Naive thymus-derived CD4-positive, alpha-beta T cell (primary cell): ENCODE measurements at places on chromosomes 6 and 20. TPM values are rescaled to one million over a fixed set of nuclear protein-coding genes. Genes with fewer than 3 reads are reported as not detected.

- H3K36me3 ChIP-seq = no peaks in the 10 kb centered on the region
- no peaks in the 10 kb centered on the region for H3K27me3 ChIP-seq
Observed at GRCh38 chr6:37105148-37106050, 64.6 kb upstream of the PIM1 start.

DNA sequence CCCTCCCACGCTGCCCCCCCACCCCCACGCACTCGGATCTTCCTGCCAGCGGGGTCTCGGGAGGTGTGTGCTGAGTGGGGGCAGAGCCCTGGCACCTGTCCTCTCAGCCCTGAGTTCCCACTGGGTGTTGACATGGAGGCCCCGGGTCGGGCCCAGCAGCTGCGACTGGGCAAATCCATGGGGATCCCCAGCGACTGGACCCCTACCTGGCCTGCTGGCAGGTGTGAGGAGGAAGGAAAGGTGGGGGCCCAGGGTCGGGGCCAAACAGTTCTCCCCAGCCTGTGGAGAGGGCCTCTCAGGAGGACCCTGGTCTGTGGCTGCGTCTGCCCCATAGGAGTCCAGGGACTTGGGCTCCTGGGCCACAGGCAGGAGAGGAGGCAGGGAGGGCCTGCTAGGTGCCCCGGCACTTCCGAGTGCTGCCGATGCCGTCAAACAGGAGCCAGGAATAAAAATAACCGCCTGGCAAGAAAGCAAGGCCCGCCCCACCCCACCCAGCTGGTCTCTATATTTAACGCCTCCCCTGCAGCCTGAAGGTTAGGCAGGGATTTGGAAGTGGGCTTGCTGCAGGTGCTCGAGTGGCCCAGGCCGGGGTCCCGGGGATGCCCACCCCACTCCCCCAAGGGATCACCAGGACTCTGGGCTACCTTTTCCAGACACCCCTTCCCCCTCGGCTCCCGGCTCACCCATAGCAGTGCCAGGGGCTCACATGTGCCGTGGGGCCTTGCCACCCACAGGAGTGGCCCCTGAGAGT lies 1.4 kb upstream of the EEF1A2 start:
- H3K4me1 ChIP-seq = peaks cover 2% of the 10 kb centered on the region
- DNase-seq = no peak
- no peaks in the 10 kb centered on the region for H3K36me3 ChIP-seq

- H3K4me3 ChIP-seq = peak within 1 kb of the TSS; percentile 72
- DNase-seq = peak; percentile 45
- H3K36me3 ChIP-seq = no peaks in the 10 kb centered on the region
- peak within 1 kb of the TSS; percentile 74 for H3K27ac ChIP-seq
- peaks cover 4% of the 10 kb centered on the region for H3K4me1 ChIP-seq
Observed at GRCh38 chr6:135180542-135181332, at the start of gene MYB. TSS of gene MYB (plus strand) at chr6:135181308. CDS start at chr6:135181514, 206 bp downstream.

DNA sequence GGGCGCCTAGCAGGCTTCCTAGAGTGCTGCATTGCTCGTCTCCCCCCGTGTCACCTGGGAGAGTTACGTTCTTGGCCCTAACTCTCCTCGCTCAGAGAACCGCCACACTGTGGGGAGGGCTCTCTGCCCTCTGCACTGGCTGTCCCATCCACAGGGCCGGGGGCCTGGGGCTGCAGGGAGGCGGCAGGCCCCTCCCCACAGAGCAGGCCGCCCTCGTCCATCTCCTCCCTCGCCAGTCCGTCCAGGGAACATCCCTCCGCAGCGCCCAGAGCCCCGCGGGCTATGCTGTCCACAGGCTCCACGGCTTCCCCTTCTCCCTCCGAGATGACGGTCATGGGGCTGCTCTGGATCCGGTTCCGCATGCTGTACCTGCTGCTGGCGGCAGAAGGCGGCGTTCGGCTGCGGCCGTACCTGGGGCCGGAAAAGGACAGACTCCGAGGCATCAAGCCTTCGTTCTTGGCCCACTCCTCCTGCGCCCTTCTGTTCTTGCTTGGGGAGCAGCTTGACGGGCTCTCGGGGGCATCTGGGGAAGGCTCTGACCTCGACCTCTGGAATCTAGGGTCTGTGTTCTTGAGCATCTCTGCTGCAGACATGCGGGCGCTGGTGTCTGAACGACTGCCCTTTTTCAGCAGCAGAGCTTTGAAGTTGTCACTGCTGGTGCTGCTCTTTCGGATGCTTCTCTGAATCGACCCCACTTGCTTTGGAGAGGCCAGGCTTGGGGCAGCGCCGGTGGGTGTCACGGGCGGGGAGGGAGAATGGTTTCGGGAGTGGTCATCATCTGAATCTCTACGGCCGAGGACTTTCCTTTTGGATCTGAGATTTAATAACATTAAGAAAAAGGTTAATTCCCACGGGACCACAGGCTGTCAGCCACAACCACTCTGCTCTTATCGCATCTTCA lies 20.2 kb downstream of the HEBP2 start:
- H3K4me3 ChIP-seq = no peak overlapping the region
- no peaks in the 10 kb centered on the region for H3K27me3 ChIP-seq
- no peak overlapping the region for H3K27ac ChIP-seq

DNA sequence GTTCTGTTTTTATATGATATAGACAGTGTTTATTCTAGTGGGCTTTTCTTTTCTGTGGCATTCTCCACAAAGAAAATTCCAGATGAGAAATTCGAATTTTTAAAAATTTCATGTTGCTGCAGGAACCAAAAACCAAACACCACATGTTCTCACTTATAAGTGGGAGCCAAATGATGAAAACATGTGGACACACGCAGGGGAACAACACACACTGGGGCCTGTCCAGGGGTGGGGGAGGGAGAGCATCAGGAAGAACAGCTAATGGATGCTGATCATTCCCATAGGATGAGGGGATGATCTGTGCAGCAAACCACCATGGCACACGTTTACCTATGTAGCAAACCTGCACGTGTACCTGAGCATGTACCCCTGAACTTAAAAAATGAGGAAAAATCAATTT lies 499.0 kb upstream of the SLC35B3 start:
- no peaks in the 10 kb centered on the region for H3K27me3 ChIP-seq
- H3K27ac ChIP-seq = no peak overlapping the region
- no peak overlapping the region for H3K4me3 ChIP-seq
- H3K4me1 ChIP-seq = no peaks in the 10 kb centered on the region

DNA sequence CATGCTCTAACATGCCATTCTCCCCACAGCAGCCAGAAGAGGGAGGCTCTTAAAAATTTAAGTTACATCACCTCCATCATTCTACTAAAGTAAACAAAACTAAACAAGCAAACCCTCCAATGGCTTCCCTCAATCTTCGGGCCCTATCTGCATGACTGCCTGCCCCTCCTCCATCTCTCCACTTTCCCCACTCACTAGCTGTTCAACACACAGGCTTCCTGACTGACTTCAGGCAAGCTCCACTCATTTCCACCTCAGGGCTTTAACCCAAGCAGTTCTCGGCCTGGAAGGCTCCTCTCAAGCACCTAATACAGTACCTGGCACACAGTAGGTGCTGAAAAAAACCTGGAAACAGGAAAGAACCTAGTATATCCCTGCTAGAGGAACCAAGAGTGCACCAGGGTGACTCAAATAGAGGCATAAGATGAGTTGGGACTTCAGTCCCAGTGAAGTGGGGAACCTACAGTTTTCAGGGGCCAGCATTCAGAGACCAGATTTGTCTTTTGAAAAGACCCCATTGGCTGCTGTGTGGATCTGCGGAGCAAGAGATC lies 2.8 kb downstream of the AHCY start:
- H3K4me3 ChIP-seq = no peak overlapping the region
- peaks cover 6% of the 10 kb centered on the region for H3K4me1 ChIP-seq
- H3K36me3 ChIP-seq = peaks cover 3% of the 10 kb centered on the region
- DNase-seq = no peak

GRCh38 chr6:81561731-81562130 lies 190.8 kb downstream of the TENT5A start:
- no peaks in the 10 kb centered on the region for H3K27me3 ChIP-seq
- no peaks in the 10 kb centered on the region for H3K36me3 ChIP-seq
- H3K4me3 ChIP-seq = no peak overlapping the region
- H3K4me1 ChIP-seq = no peaks in the 10 kb centered on the region

DNA sequence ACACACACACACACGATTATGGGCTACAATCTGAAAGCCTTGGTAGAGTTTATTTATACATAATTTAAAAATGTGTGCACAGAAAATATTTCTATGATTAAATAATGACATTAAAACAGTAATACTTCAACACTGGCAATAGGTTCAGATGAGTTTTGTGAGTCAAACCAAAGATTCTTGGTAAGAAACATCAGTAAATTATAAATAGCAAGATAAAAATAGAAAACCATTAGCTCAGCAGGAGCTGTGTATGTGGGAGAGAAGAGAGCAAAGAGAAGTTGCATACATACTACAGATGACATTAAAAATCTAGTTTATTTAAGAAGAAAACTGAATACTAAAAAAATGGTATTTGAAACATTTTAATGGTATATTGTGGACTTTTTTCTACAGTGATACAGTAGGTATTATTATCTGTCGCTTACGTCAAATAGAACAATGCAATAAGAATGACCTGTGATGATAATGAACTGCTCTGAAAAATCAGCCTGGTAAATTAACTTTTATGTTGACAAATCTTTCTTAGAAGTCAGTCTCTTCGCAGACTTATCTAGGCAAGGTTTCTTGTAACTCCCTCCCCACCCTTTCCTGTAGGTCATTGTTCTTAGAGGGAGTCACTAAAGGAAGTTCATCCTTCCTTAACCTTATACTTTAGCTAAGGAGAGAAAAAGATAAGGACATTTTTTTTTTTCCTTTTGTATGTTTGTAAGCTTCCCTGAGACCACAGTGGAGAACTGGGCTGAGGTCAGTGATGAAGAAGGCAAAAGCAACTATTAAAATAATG lies 149.3 kb downstream of the GJA1 start:
- no peaks in the 10 kb centered on the region for H3K27me3 ChIP-seq
- no peak overlapping the region for H3K27ac ChIP-seq
- no peak for DNase-seq
- H3K36me3 ChIP-seq = no peaks in the 10 kb centered on the region

DNA sequence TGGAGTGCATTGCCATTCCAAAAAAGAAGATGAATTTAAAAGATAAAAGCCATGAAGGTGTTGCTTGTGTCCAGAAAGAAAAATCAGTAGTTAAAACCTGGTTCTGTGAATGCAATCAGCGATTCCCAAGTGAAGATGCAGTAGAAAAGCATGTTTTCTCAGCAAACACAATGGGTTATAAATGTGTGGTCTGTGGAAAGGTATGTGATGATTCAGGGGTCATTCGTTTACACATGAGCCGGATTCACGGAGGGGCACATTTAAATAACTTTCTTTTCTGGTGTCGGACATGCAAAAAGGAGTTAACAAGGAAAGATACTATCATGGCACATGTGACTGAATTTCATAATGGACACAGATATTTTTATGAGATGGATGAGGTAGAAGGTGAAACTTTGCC lies 24.7 kb upstream of the BAG2 start:
- DNase-seq = no peak
- no peaks in the 10 kb centered on the region for H3K36me3 ChIP-seq
- no peak overlapping the region for H3K27ac ChIP-seq
- no peak overlapping the region for H3K4me3 ChIP-seq
- H3K4me1 ChIP-seq = no peaks in the 10 kb centered on the region

DNA sequence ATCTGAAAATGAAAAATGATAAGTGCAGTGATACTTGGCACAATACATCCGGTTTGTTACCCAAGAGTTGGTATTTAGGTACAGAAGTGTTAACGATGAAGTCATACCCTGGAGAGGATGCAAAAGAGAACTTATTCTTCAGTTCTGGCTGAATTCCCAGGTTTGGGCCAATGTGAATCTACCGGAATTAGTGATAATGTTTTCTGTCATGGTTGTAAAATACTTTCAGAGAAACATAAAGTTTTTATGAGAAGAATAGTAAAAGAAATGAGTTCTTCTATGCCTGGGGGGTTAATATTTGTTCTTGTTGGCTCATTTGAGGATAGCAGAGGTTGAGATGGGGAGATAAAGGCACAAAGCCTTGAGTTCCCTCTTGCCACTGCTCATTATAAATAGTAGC lies 509.9 kb upstream of the POU3F2 start:
- H3K36me3 ChIP-seq = no peaks in the 10 kb centered on the region
- no peak overlapping the region for H3K27ac ChIP-seq
- H3K27me3 ChIP-seq = no peaks in the 10 kb centered on the region
- DNase-seq = no peak
- no peak overlapping the region for H3K4me3 ChIP-seq

DNA sequence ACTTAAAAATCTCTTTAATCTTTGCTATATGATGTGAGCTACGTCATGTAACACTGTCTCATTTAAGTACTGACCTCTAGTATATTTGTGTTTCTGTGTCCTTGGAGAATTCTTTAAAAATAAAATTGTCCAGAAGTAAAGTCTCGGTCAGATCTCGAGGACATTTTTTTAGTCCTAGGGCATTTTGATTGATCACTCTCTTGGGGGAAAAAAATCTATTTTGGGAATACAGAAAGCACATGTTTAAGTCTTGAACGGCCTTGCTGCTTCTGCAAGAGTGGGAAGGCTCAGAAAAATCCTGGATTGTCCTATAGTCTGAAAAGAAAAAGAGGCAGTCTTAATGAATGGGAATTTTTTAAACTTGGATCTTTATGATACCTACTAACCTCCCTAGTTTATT lies 234.3 kb downstream of the UTRN start:
- H3K27me3 ChIP-seq = no peaks in the 10 kb centered on the region
- H3K27ac ChIP-seq = no peak overlapping the region
- DNase-seq = no peak
- no peak overlapping the region for H3K4me3 ChIP-seq
- H3K36me3 ChIP-seq = no peaks in the 10 kb centered on the region

DNA sequence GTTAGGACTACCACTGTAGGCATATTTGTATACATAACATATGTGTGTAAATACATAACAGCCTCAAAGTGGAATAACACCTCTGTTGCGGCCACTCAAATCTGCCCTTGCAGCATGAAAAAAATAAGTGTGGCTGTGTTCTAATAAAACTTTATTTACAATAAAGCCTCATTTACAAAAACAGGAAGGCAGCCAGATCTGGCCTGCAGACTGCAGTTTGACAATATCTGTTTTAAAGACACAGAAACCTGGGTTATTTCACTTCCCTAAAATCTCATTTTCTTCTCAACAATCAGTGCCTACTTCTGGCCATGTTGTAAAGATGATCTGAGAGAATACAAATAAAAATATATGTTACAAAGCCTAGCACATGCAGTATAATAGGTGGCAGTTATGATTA lies 53.9 kb upstream of the SCML4 start:
- H3K4me1 ChIP-seq = no peaks in the 10 kb centered on the region
- H3K36me3 ChIP-seq = peaks cover 9% of the 10 kb centered on the region
- H3K4me3 ChIP-seq = no peak overlapping the region
- H3K27me3 ChIP-seq = no peaks in the 10 kb centered on the region

DNA sequence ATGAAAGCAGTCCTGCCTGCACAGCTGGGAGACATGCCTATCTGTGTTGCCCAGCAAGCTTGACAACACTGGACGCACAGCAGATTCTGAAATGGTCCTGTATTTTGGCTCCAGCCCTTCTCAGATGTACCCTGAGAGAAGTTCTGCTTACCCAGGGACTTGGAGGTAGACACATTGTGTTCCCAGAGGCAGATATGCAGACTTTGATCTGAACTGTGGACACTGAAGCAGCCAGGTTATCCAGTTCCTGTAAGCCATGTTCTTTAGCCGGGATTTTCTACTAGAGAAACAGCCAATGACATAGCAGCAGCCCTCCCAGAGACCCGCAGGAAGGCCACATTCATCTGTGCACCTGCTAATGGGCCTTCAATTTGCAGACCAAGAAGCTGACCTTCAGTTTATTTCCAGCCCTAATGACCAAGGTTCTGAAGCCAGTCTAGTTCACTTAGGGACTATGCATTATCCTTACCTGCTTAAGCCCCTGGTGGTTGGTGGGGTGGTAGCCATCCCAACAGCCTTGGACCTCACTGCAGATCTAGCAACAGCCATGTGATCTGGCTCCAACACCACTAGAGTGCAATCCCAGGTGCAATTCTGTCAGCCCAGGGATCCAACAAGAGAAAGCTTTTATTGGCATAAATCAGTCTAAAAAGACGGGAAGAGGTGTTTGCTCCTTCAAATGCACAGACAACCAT lies 134.2 kb downstream of the MEI4 start:
- DNase-seq = no peak
- H3K4me1 ChIP-seq = no peaks in the 10 kb centered on the region
- no peaks in the 10 kb centered on the region for H3K36me3 ChIP-seq
- no peaks in the 10 kb centered on the region for H3K27me3 ChIP-seq

Gene C20orf96
- total RNA-seq = 3.4 TPM

Gene HTR1B
- total RNA-seq = not detected
